Stimulated activated naive CD8-positive, alpha-beta T cell treated with anti-CD3 and anti-CD28 coated beads, Interleukin-15, Interleukin-2, amounts not matched to agents 100 U/mL and 50 U/mL, for 24 hours (primary cell): ENCODE measurements at places on chromosomes 16 and 17.
A peak's percentile ranks its signal among the peaks of the same experiment; 100 is the strongest.

DNA sequence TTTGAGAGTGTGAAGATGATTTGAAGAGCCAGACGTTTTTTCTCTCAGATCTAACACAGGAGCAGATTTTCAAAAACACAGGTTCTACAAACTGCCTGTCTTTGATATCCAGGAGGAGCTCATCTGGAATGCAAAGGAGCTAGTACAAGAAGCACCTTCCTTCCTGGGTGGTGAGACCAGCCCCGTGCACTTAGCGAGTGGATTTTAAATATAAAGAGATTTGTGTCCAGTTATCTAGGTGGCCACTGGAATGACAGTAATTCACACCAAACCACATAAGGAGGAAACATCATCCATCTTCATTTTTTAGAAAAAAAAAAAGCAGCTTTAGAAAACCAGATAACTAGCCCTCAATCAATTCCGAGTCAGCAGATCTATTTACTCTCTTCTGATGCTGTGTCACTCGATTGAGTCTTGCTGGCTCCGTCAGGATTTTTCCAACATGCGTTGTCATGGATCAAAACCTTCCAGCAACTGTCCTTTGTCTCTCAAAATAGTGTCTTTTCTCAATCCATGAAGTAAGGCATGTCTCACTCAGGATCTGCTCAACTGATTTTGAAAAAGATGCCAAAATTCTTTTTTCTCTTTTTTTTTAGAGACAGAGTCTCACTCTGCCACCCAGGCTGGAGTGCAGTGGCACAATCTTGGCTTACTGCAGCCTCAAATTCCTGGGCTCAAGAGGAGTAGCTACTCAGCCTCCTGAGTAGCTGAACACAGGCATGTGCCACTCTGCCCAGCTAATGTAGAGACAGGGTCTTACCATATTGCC, 451.2 kb upstream of the PSMD7 start:
- no peak for DNase-seq

- no peak for DNase-seq
These were observed 142.5 kb upstream of the CHMP6 start for GRCh38 chr17:80849119-80849518.

DNA sequence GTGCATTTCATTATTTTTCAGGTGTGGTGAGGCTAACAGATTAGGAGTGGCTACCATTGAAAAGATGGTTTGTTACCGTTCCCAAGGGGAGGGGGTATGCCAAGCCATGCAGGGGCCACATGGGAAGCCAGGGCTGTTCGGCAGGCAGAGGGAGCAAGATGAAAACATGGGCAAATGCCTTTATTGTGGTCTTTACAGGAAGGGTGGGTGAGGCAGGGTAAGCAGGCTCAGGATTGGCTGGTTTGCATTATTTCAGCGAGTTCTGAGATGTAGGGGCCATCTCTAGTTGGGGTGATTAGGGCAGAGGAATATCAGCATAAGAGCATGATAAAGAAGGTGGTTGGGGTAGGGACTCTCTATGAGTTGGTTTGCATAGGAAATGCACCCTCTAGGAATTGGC, 117.6 kb downstream of the CCT6B start:
- no peak for DNase-seq

DNA sequence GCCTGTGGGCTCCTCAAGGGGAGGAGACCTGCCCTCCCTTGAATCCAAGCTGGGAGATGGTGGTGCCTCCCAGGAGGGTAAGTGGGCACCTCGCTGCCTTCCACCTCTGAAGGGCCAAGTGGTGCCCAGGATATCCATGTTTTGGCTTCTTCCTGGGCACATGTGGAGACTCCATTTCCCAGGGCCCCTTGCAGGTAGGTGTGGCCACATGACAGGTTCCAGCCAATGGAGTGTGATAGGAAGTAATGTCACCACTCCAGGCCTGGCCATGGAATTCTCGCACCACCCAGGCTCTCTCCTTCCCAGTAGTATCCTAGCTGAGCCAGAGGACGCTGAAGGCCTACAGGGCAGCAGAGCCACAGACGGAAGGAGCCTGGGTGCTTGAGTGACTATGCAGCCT, 17.6 kb upstream of the PEMT start:
- no peak for DNase-seq

DNA sequence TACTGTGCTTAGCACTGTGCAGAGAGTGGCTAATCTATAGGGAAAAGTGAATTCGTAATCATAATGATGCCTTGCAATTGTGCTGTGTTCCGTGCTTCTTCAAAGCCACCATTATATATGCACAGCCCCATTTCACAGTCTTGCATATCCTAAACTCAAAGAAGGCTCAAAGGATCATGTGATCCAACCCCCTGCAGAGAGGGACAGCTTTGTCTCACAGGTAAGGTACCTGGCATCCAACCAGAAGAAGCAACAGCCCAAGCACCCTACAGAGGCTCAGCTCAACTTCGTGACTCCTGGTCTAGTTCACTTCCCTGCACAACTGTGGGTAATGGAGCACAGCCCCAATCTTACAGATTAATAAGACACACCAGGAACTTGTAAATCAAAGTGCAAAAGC, 124.0 kb downstream of the ZNF423 start:
- no peak for DNase-seq

- peak; percentile 61 for DNase-seq
These were observed 19.0 kb downstream of the HEATR9 start for GRCh38 chr17:35849469-35850348.

DNA sequence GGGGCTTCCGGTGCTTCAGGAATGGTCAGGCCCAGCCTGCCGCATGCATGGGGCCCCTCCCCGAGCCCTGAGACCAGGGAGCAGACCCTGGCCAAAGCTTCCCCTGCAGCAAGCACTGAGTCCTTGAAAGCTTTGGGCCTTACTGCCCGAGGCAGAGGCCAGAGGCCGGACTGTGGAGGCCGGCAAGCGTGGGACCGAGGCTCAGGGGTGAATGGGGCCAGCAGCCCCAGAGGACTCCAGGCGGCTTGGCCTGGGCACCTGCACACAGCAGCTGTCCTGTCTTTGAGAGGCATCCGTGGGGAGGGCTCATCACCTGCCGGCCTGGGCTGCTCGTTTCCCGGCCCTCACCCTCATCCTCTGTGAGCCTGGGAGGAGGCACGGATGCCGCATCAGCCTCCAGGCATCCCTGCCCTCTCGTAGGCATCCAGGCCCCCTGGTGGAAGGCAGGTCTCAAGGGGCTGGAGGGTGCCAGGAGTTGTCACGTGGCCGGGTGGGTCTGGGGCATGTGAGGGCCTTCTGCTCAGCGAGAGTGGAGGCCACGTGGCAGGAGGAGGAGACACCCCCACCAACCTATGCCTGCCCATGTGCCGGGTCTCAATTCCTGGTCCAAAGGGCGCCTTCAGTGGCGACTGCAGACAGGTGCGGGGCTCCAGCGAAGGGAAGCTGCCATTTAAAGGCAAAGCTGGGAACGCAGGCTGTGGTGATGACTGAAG, 31.4 kb downstream of the CACNA1H start:
- DNase-seq, result no peak

DNA sequence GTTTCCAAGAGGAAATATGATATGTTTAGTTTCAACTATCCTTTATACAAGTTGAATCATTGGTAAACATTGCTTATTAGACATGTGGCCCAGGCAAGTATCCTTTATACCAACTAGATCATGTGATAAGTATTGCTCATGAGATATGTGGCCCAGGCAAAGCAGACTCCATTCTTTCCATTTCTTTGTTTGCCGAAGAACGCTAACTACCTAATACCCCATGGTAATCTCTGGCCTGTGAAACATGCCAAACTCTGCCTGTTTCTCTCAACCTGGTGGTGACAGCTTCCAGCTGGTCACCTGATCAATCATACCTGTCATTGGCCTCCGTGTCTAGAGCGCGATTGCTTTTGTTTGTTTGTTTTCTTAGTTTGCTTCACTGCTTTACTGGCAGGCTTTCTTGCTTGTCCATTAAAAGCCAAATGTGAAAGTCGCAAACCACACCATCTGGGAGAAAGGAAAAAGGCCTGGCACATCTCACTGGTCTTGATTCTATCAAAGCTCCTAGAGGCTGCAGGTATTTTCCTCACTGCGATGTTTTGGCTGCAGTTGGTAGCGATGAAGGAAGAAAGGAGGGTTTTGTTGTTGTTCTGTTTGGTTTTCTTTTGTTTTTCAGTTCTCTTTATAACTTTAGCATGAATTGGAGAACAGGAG, 686.2 kb downstream of the KCNJ2 start:
- DNase-seq, result no peak

DNA sequence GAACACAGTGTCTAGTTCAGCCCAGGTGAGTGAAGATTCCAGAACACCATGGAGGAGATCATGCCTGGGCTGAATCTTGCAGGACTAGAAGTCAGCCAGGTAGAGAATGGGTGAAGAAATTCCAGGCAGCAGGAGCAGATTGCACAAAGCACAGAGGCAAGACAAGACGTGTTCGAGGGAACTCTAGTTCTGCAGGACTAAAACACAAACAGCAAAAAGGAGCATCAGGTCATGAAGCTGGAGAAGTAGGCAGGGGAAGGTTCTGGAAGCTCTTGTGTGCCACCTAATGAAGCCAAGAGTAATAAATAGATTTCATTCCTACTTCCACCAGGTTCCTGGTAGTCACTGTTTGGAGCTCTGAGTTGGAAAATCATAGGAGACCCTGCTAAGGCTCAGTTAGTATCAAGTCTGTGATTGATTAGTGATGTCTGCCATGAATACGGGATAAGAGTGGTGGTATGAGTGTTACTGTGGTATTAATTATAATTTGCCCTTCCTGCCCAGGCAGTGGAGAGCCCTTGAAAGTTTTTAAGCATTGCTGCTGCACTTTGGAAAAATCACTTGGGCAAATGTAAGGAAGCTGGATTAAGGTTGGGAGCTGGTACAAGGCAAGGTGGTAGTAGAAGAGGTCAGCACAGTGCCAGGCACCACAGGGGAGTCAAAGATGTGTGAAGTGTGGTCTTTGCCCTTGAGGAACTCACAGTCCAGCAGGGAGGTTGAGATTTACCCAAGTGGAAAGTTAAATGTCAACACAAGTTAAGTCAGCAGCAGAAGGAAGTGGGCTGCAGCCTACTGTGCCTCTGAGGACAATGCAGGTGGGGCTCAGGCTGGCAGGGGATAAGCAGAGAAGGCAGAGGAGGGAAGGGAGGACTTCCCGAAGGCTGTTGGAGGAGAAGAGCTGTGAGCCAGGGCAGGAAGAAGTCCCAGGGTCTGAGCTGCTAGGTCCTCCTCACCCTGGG, 13.5 kb upstream of the FOXN1 start:
- no peak for DNase-seq

DNA sequence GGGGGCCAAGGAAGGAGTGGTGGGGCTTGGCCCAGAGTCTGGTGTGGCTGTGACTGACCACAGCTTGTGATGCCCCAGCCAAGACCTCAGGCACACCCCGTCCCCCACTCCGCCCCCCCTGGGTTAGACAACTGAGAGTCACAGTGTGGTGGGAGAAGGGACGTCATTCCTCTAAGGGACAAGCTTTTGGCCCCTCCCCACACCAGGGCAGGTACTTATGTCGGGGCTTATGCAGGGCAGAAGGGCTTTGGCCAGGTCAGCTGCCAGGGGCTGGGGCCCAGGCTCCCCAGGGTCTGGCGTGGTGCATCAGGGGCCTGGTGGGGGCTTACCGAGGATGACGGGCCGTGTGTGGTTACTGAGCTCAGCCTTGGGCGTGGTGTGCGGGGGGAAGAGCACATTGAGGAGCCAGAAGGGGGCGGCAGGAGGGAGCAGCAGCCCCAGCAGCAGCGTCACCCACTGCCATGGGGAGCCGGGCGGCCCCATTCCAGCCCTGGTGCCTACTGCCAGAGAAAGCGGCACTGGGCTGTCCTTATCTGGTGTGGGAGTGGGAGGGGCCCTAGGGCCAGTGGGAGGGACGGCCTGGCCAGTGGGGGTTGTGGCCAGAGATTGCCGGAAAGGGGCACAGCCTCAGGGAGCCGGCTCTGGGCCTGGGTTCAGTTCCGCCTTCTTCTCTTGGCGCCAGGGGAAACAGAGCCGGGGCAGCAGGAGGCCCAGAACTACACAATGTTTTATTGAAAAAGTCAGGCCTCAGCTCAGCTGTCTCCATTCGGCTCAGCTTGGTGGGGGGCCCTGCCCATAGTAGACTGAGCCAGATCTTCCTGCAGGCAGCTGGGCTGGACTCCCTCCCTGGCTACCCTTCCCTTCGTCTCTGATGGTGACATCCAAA, at the start of gene LCAT:
Gene LCAT, minus strand, starts transcription at position 502 of the 886 bp plus-strand sequence. Its CDS starts 19 bp downstream, at position 483.
- no peak for DNase-seq

DNA sequence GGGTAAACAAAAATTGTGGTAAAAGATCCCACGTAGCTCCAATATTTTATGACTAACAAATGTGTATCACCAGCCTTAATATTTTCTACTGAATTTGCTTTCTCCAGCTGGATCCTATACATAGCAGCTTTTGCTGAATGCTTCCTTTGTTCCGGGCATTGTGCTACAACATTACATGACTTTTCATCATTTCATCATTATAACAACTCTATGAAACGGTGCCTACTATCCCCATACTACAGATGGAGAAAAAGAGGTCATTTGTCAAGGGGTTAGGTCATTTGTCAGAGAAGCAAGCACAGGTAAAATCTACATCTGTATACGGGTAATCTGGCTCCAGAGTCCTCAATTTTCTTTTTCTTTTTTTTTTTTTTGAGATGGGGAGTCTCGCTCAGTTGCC, 74.3 kb downstream of the KANSL1 start:
- DNase-seq, result no peak

DNA sequence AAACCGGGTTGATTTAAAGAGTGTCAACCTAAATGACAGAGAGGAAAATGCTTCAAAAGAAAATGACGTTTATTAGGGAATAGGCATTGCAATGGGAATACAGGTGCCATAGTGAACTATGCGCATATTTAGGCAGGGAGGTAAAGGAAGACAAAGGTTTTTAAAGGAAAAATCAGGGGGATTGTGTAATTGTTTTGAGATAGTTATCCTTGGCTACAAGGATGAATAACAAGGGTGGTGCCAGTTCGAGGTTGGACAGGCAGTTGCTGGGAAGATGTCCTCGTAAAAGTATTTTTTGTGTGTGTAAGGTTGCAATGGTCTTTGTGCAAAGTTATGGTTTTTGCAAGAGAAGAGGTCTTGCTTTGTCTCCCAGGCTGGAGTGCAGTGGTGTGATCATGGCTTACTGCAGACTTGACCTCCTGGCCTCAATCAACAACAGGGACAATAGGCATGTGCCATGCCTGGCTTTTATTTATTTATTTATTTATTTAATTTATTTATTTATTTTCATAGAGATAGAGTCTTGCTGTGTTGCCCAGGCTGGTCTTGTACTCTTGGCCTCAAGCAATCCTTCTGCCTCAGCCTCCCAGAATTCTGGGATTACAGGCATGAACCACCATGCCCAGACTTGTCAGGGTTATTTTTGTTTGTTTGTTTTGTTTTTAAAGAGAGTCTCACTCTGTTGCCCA, 63.1 kb downstream of the CACNG3 start:
- DNase-seq, result no peak

DNA sequence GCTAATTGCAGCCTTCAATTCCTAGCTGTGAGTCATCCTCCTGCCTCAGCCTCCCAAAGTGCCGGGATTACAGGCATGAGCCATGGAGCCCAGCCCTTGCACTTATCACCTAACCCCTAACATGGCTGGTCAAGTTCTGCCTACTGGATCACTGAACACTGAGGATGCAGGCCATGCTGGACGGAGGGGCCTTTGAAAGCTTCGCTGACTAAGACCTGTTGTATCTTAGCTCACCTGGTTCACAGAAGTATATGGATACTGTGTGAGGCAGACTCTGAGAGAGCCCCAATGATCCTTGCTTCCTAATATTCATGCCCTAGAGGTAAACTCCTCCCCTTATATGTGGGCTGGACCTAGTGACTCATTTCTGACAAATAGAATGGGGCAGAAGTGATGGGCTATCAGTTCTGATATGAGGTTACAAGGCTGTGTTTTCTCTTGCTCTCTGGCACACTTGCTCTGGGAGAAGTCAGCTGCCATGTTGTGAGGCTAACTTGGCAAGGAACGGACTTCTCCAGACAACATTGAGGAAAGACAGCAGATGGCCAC, 11.7 kb upstream of the TMIGD1 start:
- DNase-seq, result no peak
